ENCODE measurements at places on chromosomes 4 and X. TPM values are rescaled to one million over a fixed set of nuclear protein-coding genes. Genes with fewer than 3 reads are reported as not detected.

DNA sequence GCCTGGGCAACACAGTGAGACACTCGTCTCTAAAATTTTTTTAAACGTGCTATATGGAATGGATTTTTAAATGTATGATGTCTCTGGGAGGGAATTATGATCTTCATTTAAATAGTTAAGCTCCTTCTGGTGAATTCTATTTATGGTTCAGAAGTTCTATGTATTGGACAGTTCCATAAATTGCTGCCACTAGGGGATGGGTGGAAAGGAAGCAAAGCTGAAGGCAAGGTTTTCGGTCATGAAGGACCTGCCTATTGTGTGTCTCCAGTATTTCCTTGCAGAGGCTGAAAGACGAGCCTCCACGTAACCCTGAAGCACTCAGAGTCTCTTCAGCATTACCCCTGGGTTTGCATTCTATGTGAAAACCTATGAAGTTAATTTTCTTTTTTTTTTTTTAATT lies 451.5 kb upstream of the FAT1 start:
- peak; percentile 7 for DNase-seq

GRCh38 chr4:168522356-168522755 lies 25.5 kb downstream of the PALLD start:
- DNase-seq: no peak

- no peak for DNase-seq
These were observed 120.1 kb upstream of the NAP1L5 start for GRCh38 chr4:88817740-88818139.

- DNase-seq: no peak
These were observed 239.4 kb downstream of the SPATA18 start for GRCh38 chr4:52290466-52290865.

GRCh38 chr4:15655223-15656037 lies at the start of gene FBXL5:
FBXL5 (minus strand) TSS chr4:15655357; CDS start chr4:15655287, 70 bp downstream.
- DNase-seq: peak; percentile 85

GRCh38 chr4:23163647-23164436 lies 471.1 kb downstream of the GBA3 start:
- DNase-seq: peak; percentile 77

DNA sequence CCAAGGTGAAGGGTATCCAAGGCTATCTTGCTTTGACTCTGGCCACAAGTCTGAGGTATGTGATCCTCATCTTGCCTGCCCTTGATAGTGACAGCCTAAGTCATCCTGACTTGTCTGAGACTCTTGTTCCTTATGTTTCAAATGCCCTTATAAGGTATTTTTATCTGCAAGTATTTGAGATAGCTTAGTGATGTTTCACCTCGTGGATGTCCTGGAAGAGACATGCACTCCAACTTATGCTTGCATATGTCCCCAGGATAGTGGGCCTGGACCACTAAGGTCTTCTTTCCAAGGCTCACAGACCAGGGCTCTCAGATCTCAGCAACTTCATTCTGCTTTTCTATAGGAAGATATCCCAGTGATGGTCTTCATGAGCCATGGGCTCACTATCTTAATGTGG lies 120.5 kb upstream of the WDR1 start:
- DNase-seq: no peak

DNA sequence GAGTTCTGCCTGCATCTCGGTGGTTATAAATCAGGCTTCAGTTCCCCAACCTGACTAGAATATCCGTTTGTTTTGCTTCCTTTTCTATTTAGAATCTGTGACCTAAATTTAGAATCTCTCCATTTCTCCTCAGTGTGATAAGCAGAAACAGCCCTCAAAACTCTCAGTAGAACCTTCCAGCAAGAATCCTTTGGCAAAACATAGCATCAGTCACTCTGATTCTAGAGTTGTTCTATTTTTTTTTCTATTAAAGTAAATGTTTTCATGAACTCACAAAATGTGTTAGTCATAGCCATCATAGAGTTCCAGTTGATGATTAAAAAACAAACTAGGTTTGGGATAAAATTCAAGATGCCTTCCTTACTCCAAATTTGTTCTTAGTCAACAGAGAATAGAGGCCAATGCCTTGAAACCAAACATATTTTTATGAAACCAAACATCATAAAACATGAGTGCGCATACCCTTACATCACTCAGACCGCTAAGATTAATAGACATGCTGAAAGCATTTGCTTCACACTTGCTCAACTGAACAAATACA lies 13.2 kb upstream of the C1QTNF7 start:
- DNase-seq: peak; percentile 12

DNA sequence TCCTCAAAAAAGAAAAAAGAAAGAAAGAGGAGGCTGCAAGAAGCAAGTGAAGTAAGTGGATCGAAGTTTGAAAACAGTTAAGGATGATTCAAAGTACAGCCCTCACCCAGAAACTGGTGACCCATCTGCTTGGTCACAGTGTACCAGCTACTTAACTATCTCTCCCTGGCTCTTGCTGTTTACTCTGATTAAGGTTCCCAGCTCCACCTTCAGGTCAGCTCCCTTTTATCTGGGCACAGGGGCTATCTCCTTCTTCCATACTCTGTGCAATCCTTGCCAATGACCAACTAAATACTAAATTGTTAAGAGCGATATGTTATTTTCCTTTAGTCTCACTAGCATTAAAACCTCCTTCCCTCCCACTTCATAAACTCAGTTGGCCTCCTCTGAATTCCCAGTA lies 81.5 kb upstream of the SMIM10 start:
- DNase-seq: no peak

DNA sequence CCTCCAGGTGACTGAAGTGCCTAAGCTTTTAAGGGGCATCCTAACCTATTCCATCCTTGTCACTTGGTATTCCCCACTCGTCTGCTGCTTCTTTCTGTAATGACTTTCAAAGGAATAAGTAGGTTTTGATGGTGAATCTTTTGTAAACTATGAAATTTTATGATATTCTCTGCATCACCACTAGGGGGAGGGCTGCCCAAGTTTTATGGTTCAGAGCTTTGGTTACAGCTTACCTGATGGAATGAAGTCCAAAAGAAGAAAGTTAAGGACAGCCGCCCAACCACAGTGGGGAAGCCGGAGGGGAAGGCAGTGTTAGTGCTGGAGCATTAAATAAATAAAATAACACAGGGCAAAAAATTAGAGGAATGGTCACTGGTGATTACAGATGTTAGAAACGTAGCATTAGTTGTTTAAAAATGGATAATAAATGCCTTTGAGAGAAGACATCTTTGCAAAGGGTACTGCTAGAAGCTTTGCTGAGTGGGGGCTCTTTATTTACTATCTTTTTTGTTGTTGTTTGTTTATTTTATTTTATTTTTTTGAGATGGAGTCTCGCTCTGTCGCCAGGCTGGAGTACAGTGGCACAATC lies 204.9 kb downstream of the GBA3 start:
- peak; percentile 34 for DNase-seq

DNA sequence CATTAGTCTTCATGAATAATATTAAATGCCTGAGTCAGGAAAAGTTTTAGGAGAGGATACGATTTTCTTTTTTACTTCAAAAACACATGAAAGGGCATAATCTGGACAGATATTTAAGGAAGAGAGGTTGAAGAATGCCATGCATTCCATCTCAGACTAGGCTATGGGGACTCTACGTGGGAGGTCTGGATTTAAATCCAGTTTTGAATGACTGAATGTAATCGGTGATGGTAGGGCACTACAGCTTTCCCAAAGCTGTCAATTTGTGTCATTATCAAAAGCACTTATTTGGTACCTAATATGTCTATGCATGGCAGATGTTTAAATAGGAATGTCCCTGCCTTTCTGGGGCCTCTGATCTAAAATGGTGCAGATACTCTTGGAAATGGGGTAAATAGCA lies 59.3 kb upstream of the RPL34 start:
- no peak for DNase-seq

GRCh38 chr4:90515191-90515590 lies 388.0 kb downstream of the CCSER1 start:
- no peak for DNase-seq

GRCh38 chrX:19382555-19383145 lies 38.9 kb downstream of the PDHA1 start:
- DNase-seq: peak; percentile 68

DNA sequence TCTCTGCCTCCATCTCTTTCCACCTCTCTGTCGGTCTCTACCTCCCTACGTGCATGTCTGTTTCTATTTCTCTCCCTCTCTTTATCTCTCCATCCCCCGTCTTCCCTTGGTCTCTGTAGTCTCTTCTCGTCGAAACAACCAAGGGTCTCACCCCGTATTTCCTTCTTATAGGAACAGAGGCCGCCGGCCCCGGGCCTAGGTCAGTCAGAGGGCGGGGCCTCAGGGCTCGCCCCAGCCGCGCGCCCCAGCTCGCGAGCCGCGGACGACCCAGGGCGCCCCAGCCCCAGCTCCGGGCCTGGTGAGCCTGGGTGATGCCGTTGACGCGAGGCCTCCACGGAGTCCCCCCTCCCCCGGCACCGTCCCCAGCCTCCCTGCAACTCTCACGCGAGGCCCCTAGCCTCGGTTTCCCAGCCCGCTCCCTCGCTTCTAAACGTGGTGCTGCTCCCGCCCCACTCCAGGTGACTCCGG lies 6.6 kb downstream of the TIMM17B start:
- no peak for DNase-seq

- no peak for DNase-seq
These were observed 279.8 kb downstream of the DHRSX start for GRCh38 chrX:2220829-2221567.

DNA sequence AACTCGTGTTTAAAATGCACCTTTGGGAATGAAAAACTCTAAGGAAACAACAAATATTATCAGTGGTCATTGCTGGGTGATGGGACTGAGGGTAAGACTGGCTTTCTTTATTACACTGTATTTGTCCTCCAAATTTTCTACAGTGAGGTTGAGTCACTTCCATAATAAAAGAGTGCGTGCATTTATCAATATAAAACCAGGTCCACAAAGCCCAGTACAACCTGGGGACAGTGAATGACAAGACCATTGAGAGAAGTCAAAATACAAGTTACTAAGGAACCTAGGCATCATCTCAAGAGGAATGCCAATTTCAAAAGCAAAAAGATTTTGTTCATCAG lies 76.4 kb downstream of the MAGED4 start:
- no peak for DNase-seq

DNA sequence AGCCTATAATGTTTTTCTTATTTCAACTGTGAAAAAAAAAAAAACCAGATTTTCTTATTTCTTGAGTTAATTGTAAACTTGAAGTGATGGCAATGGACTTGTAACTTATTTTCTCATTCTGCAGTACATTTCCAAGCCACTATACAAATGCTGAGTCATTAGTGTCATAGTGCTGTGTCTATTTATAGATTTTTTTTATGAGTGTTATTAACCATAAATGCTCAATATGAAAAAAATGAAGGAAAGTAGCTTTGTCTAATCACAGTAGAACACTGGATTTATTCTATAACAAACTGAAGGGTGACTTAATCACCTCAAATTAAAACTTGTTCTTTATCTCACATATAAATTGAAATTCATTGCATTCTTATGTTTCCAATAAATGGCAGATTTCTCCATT lies 718.6 kb downstream of the CCSER1 start:
- DNase-seq: peak; percentile 54

DNA sequence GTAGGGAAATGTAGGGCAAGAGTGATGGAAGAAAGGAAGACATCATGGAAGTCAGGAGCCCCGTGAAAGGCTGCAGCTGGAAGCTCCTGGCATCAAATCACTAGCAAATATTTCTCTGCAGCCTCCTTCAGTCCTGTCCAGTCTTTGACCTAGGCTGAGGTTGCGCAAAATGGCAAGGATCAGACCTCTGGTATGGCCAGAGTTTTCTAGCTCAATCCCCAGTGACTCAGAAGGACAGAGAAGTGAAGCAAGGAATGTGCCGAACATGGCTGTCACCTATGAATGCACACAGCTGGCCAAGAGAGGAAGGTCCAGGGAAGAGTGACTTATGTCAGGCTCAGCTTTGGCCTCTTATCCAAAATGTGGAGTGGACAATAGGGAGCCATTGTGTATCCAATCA lies 71.1 kb upstream of the PHOX2B start:
- no peak for DNase-seq

DNA sequence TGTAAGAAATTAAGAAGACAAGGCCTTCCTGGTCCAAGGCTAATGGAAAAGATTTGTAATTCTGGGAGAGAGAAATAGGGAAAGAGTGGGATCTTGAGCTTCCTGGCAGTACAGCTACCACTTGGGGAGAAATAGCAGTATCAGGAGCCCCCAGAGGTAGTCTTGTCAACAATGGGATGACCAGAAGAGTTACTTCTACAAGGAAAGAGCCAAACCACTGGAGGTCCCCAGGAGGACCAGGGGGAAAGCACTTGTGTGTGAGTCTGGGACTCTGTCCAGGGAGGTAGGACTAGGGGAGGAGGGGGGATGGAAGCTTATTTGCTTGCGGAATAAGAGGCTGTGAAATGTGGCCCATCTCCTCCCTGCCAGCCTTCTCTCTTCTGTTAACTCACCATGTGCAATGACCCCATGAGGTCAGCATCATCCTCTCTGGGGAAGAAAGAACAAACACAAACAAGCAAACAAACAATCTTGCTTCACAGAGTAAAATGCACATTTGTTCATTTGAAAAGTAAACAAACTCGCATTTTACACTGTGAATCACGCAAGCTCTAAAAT lies 160.1 kb downstream of the STK32B start:
- no peak for DNase-seq

DNA sequence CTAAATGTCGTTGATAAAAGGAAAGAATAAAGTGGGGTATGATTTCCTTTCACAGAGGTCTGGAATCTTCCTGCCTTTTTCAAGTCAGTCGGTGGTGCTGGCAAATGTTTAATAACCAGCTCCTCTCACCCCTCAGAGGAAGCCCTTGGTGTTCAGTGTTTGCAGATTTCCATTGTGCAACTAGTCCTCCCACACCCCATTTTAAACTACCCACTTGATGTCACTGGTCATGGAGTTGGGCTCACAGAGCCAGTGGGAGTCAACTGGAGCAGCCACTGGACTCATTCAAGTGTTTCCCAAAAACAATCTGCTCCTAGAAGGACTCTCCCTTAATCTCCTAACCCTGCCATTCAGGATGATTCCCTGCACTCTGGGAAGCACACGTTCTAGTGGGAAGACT lies 149.2 kb downstream of the PTTG2 start:
- no peak for DNase-seq

- no peak for DNase-seq
These were observed 249.2 kb downstream of the MID1IP1 start for GRCh38 chrX:39050427-39050826.

DNA sequence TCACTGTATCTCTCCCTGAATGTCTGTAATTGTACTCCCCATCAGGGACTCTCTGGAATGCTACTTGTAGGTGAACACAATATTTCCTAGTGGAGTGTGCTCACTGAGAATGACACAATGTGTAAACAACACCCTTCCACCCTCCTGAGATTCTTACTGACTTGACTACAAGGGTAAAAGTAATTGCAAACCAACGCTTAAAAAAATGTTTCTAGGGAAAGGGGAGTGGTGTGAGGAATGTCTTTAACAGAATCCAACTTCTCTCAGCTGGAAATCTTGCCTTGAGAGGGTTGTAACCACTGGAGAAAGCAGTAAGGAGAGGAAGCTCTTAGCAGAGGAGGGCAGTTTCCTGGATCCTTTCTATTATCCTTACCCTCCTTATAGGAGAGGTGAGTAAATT lies 5.1 kb upstream of the RAPGEF2 start:
- DNase-seq: no peak

GRCh38 chr4:104532677-104533076 lies 38.0 kb upstream of the CXXC4 start:
- no peak for DNase-seq

- no peak for DNase-seq
These were observed 148.3 kb upstream of the DGKK start for GRCh38 chrX:50618788-50619558.

SATL1 gene
- not detected for total RNA-seq

MAGEB2 gene
- total RNA-seq: not detected

CXCL6 gene
- total RNA-seq: 23.4 TPM

CFAP47 gene
- total RNA-seq: not detected

RAB39B gene
- total RNA-seq: not detected

METTL14 gene
- 9.5 TPM for total RNA-seq

FGD1 gene
- 18.5 TPM for total RNA-seq

OR13H1 gene
- not detected for total RNA-seq

FATE1 gene
- total RNA-seq: not detected

CYLC1 gene
- not detected for total RNA-seq

VEGFC gene
- total RNA-seq: 36.6 TPM
